ENCODE measurements at places on chromosomes 3 and 15.

DNA sequence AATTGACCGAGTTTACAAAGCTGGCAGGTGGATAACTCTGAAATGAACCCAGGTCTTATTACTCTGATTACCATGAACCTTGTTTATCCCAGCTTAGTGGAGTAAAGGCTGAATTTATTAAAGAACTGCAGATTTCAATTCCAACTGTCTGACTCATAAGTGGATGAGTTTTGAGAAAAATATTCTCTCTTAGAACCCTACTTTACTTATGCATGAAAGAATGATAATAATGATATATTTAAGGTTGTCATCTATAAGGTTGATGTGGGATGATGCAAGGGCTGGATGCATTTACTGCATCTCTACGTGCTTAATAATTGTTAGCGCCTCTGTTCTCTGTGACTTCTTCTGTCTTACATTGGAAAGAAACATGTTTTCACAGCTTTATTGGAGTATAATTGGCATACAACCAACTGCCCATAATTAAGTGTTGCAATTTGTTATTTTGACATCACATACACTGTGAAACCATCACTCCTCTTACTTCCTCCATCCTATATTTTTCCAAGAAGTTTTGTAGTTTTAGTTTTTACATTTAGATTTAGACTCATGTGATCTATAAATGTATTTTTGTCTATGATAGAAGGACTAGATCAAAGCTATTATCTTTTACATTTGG lies 771.2 kb upstream of the ARRDC4 start:
- no peak for DNase-seq

DNA sequence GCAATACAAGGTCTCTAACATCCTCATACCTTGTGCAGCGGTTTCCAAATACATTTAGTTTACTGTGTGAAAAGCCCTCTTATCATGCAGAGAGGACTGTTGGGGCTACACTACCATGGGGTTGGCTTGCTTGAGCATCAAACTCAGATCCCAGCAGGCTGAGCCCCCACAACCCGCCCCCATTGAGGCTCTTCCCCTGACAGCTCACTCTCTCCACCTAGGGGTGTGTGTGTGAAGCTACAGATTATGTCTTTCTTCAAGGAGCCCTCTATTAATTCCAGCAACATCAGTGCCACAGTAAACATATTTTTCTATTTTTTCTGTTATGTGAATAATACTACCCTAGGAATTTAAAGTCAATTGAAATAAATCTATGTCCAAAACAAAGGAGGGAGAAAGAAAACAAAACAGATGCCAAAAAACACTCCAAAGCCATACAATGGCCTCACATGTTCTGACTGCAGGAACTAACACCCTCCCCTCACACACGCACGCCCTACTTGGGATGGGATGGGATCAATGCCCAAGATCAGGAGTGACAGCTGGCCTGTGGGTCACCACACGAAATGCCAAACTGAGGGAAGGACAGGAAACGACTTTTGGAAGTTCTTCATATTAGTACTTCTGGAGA lies 14.7 kb downstream of the TM4SF4 start:
- DNase-seq = no peak

DNA sequence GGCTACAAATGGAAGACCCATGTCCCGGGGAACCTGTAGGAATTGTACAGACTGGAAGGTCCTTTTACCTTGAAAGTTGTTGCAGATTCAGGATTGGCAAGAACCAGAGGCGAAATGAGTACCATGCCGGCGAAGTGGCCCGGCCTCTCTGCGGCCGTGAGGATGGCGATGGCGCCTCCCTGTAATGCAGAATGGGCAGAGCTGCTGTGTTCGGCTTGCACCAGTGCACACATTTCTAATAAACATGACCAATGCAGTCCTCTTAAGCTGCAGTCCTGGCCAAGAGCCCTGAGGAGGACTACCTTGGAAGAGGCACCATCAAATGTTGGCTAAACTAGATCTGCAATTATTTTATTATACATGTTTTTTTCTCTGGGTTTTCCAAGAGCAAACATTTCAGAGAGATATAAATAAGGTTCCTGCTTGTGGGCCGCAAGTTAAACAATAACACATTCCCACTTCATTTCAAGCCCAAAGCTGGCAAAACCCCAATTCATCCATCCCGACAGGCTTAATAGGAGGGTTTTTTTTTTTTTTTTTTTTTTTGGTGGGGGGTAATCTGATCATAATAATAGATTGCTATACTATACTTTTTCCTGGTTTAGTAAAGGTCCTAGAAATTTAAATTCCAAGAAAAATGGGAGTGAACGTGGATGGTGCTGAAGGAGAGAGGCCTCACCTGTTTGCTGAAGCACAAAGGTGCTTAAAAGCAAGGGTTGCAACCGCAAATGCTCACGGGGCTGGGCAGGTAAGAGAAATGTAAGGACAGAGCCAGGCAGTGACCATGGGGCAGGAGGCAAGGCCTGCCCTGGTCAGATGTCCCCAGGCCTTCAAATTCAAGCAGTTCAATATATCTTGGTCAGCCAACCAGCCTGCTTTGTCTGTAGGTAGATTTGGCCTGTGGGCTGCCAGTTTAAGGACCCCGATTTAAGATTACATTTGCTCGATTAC lies 48.5 kb downstream of the ABTB1 start:
- no peak for DNase-seq

DNA sequence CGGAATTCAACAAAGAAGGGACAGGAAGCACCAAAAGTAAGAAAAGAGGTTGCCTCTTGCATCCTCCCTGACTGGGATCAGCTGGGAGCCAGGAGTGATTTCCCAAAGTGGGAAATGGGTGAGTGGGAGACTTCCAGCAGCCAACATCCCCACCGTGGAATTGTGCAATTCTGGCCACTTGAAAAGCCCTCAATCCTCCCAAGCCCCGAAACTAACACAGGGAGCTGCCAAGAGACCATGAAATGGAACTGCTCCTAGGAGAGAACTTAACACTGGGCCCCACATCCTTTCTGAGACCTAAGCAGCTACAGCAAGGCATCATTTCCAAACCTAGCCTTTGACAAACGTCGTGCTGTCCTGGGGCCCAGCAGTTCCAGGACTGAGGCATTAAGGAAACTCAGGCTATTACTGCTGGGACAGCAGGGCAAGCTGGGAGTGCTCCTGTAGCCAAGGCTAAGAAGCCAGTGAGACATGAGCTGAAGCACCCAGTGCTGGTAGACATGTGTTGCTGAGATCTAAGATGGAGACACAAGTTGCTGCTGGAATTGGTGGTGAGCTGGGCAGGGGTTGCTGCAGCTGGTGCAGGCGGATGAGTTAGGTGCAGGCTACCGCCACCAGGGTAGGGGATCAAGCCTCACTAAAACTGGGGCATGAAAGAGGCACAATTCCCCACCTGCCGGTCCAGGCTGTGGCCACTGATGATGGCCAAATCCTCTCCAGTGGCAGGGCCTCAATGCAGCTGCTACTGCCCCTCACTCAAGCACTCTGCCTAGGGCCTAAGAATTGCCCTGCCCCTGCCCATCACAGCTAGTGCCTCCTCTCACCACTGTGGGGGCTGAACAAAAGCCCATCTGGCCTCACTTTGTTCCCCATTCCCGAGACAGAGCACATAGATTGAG lies 43.9 kb downstream of the ALDH1A2 start:
- no peak for DNase-seq

DNA sequence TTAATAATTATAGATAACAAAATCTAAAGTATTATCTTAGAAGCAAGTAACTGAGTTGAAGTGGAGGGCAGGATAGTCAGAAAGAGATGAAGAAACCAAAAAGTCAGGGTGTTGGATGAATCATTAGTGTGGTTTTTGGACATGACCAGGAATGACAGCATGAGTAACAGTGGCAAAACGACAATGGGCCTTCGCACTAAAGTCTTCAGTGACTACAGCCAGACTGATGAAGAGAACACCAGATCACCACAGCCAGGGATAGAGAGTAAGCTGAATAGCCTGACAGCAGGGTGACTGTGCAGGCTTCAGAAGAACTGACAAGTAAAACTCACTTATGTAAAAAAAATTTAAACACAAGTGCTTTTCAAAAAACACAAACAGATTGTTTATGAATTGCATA lies 96.0 kb upstream of the MELTF start:
- peak; percentile 34 for DNase-seq

GRCh38 chr15:74441248-74441941 lies 7.6 kb upstream of the SEMA7A start:
- DNase-seq = no peak

DNA sequence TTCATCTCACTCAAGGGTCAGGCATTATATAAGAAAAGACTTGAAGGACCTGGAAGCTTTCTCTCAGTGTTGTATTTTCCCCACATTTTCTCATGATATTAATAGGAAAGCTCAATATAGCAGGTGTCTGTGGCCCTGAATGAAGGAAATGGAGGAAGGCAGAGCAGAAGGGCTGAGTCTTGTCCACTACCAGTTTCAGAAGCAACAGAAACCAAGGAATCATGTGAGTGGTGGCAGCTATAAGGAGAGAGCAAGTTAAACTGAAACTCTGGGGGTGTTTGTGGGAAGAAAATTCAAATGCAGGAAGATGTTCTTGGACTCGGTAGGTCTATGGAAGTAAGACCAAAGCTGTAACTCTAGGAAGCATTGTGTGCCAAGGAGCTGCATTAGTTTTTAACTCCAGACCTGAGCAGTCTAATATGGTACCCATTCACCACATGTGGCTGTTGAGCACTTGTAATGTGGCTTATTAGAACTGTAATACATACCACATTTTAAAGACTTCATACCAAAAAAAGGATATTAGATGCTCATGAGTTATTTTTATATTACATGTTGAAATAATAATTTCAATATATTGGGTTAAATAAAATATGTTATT lies 278.8 kb upstream of the GADL1 start:
- DNase-seq = no peak

DNA sequence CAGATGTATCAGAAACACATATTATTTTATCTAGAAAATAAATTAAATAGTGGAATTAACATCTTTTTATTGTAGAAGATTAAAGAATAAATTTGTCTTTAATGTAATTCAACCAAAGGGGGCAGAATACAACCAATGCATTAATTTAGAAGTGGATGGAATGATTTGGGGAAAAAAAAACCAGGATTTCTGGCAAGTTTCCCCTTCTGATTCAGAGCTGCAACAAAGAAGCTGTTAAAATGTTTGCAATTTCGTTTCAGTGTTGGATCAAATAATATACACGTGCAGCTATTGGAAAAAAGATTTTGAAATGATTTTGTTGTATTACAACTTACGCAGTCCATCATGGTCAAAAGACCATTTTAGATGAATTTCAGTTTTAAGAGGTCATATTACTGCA lies 71.6 kb upstream of the ZNF280D start:
- no peak for DNase-seq

DNA sequence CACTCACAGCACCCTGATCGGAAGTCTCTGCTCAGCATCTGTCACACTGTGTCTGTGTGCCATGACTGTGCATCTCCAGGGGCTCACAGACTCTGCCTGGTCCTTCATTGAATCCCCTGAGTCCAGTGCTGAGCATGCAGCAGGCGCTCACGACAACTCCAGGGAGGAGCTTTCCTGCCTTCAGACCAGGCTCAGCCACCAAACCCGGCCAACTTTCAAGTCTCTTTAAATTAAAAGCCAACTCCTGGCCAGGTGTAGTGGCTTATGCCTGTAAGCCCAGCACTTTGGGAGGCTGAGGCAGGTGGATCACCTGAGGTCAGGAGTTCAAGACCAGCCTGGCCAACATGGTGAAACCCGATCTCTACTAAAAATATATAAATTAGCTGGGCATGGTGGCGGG lies 24.2 kb downstream of the GRAMD2A start:
- DNase-seq = no peak

GRCh38 chr3:4680227-4680691 lies 187.1 kb downstream of the ITPR1 start:
- no peak for DNase-seq

- no peak for DNase-seq
Observed at GRCh38 chr3:32818970-32819511, 1.2 kb downstream of the TRIM71 start.

GRCh38 chr3:13012221-13012691 lies 61.0 kb downstream of the IQSEC1 start:
- no peak for DNase-seq

GRCh38 chr15:69914960-69915359 lies 182.8 kb downstream of the TLE3 start:
- no peak for DNase-seq

DNA sequence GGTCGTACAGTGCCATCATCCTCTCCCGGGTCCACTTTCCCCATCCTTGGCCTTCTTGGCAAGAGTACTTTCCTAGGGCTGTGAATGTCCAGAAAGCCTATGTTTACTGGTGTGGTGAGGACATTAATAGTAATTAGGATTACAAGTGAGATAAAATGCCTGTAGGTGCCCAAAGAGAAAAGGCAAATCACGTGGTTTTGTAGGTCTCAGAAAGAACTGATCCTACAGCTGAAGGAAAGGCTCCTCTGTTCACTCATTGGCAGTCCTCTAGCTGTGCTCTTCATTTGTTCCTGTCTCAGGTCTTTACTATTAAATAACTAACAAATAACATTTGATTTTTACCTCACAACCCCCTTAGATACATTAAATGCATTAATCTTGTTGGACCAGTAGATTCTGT lies 220.1 kb upstream of the CBLB start:
- no peak for DNase-seq

GRCh38 chr3:149593418-149594160 lies 64.2 kb downstream of the WWTR1 start:
- no peak for DNase-seq

GRCh38 chr15:55873024-55873720 lies 120.2 kb downstream of the NEDD4 start:
- no peak for DNase-seq

GRCh38 chr15:66679061-66679656 lies 22.9 kb upstream of the SMAD6 start:
- no peak for DNase-seq

DNA sequence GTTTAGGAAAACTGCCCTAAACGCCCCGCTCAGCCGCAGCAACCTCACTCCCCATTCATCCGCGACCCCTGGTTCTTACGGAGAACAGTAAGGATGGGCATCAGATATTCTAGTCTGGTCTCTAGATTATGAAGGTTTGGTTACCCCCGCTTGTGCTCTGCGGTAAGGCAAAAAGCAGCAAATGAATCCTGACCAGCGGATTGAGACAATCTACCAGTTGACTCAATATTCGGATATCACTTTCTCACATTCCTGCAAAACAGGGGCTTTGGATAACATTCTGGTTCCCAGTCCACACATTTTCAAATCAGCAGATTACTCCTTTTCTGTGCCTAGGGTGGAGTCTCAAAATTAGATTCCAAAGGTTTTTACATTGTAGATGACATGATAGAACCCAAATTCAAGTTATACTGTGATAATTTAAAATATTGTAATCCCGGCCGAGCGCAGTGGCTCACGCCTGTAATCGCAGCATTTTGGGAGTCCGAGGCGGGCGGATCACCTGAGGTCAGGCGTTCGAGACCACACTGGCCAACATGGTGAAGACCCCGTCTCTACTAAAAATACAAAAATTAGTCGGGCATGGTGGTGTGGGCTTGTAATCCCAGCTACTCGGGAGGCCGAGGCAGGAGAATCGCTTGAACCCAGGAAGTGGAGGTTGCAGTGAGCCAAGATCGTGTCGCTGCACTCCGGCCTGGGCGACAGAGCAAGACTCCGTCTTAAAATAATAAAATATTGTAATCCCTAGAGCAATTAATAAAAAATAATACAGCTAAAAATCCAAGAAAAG lies 1.1 kb upstream of the CYFIP1 start:
- DNase-seq = no peak

Data from GM04503 (cell line).